NT2/D1 (cell line): ENCODE measurements at places on chromosomes 4 and X.

DNA sequence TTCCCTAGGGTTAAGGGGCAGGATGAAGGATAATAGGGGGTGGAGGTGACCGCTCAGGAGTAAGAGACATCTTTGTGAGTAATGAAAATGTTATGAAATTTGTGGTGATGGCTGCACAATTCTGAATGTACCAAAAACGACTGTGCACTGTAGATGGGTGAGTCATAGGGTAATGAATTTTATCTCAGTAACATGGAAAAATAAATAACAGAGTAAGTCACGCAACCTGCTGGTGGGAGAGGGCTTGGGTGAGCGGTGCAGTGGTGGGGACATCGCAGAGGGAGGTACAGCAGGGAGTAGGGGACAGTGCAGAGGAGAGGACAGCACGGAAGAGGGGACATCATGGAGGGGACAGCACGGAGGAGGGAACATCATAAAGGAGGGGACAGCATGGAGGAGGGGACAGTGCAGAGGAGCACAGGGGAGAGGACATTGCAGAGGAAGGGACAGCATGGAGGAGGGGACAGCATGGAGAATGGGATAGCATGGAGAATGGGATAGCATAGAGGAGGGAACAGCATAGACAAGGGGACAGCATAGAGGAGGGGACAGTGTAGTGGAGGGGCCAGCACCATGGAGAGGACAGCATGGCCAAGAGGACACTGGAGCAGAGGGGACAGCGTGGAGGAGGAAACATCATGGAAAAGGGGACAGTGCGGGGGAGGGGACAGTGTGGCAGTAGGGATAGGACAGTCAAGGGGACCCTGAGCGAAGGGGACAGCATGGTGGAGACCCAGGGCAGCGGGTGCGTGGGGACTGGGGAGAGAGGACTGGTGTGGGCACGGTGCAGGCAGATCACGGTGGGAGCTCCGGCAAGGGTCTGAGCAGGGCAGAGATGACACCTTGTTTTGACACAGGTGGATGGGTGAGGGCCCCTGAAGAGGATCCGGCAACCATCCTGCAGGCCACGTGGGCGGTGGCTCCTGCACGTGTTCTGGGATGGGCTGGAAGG, 68.5 kb upstream of the MXD4 start:
- no peak for DNase-seq

- no peak for DNase-seq
Observed at GRCh38 chrX:153933748-153934147, 1.1 kb downstream of the NAA10 start.

GRCh38 chr4:110735686-110736085, 112.8 kb upstream of the PITX2 start:
- no peak for DNase-seq

GRCh38 chr4:58144721-58145120, 1034.5 kb upstream of the IGFBP7 start:
- no peak for DNase-seq

- no peak for DNase-seq
Observed at GRCh38 chr4:38762560-38762959, 20.2 kb downstream of the TLR10 start.

- DNase-seq, result no peak
Observed at GRCh38 chr4:157889788-157890187, 283.0 kb downstream of the GASK1B start.

DNA sequence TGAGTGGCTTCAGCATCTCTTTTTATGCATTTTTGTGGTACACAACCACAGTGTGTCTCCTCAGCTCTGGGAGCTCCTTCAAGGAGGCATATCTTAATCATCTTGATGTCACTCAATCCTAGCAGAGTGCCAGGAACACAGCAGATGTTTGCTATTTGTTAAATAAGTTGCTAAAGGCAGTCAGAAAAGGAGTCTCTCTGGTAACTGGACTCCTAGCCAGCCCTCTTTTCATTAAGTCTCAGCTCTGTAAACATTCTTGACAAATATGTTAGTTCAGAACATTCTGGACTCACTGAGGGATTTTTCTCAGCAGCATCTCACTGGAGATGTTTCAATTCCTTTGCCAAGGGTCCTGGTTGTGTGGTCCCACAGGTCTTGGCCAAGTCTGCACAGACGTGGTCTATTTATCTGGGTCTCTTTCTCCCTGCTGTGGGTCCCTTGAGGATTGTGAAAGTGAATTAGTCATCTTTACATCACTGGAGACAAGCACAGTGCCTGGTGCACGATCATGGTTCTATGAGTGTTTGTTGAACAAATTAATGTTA, 20.3 kb upstream of the FAM9C start:
- DNase-seq, result no peak
